ENCODE measurements at places on chromosomes 11 and 22. TPM values are rescaled to one million over a fixed set of nuclear protein-coding genes. Genes with fewer than 3 reads are reported as not detected.

GRCh38 chr11:104946907-104947306 lies 21.5 kb downstream of the CASP4 start:
- no peak for DNase-seq

- DNase-seq = no peak
Measured at GRCh38 chr22:47304854-47305253, 542.4 kb downstream of the TBC1D22A start.

Gene RHOD
- total RNA-seq = 67.6 TPM

Gene NRGN
- total RNA-seq = 4.1 TPM

Gene LRRC10B
- 0.45 TPM for total RNA-seq
